Dermis blood vessel endothelial cell (primary cell): ENCODE measurements at places on chromosomes 13 and 19. TPM values are rescaled to one million over a fixed set of nuclear protein-coding genes. Genes with fewer than 3 reads are reported as not detected.

GRCh38 chr19:51607920-51608562 is 22.2 kb downstream of the SIGLEC5 start:
- peak; percentile 88 for DNase-seq

The PRR22 gene
- 0.51 TPM in 2 replicates for total RNA-seq

GRCh38 chr13:70732611-70733010 is 624.4 kb upstream of the KLHL1 start:
- DNase-seq: no peak

The TMEM143 gene
- 1.9 and 3.8 TPM in 2 replicates for total RNA-seq

- DNase-seq: no peak
Observed at GRCh38 chr13:84831666-84832657, 949.7 kb upstream of the SLITRK1 start.

GRCh38 chr13:71039440-71039839 is 827.6 kb downstream of the DACH1 start:
- DNase-seq: no peak

- DNase-seq: no peak
Observed at GRCh38 chr19:46660008-46660517, 919 bp downstream of the DACT3 start.

DNA sequence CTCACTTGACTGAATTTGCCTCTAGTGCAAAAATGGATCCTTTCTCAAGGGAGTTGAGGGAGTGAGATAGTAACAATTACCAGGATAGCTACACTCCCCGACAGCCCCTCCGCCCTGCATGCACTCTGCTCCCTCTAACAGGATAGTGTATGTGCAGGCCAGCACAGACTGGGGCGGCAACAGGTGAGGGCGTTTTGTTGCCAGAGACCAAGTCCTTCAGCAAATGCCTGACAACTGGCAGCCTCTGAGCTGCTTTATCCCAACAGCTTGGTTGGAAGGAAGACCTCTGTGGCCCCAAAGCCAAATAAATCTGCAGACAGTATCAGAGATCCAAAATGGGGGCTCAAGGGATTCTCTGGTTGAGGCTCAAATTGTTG is 86.6 kb downstream of the SLC7A1 start:
- no peak for DNase-seq

GRCh38 chr19:44657211-44657921 is 13.7 kb downstream of the PVR start:
- peak; percentile 84 for DNase-seq

The MCF2L gene
- 7.8 and 51.4 TPM in 2 replicates for total RNA-seq

The C19orf85 gene
- total RNA-seq: not detected in 2 replicates

- peak; percentile 44 for DNase-seq
Observed at GRCh38 chr19:34217952-34218817, 36.2 kb upstream of the GARRE1 start.

The LRRC63 gene
- total RNA-seq: 0.09 TPM in 1 of 2 replicates, not detected in the other

DNA sequence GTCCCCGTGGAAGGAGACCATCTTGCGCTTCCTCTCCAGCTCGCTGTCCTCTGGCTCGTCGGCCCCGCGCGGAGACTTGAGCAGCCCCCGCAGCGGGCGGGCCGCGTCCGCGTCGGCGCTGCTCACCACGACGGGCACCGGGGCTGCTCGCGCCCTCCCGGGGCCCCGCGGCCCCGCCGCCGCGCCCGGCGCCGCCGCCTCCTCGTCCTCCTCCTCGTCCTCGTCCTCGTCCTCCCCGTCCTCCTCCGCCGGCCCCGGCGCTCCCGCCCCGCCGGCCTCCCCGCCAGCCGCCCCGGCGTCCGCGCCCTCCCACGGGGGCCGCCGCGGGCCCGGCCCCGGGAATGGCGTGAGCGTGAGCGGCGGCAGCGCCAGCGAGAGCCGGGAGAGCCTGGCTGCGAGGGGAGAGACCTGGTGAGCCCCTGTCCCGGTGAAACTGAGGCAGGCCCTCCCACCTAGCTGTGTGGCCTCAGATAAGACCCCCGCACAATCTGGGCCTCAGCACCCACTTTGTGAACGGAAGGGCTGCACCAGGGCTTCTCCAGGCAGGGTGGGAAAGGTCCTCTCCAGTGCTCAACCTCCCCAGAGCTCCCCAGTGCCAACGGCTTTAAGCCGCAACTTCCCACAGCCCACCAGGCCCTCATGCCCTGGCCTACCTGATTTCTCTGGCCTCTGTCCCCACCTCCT is 17.8 kb downstream of the LMTK3 start:
- DNase-seq: no peak

GRCh38 chr19:10290876-10291553 is 1.3 kb downstream of the ICAM5 start:
- DNase-seq: no peak

- DNase-seq: no peak
Observed at GRCh38 chr13:95800436-95800835, 123.5 kb downstream of the DNAJC3 start.

The SPRED3 gene
- total RNA-seq: 0.51 and 1.0 TPM in 2 replicates
